ENCODE measurements at places on chromosomes 11 and 22.

DNA sequence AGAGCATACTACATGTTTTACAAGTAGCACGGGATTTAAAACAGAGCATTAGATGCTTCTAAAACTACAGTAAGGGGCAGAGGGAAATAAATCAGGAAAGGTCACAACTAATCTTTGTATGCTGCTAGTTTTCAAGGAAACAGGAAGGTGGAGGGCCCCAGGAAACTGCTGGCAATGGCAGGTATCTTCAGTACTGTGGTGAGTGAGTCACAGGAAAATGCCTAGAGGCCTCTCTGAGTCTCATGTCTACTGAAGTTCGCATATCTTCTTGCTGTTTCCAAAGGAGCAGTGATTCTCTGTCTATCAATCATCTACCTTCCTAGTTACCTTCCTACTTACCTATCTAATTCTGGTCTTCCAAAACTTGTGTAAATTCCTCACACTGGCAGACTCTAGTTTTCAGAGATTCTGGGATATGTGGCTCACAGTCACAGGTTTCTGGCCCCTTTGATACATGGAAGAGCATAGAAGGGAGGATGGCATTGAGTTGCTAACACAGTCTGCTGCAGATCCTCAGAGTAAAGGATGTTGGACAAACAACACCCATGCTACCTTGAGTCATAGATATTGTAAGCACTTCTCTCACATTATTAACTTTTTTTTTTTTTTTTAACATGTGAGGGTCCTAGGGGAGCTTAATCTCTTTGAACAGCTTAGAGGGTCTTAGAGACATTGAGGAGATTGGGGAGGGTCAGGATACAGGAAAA lies 58.8 kb upstream of the SYN3 start:
- no peak for DNase-seq

DNA sequence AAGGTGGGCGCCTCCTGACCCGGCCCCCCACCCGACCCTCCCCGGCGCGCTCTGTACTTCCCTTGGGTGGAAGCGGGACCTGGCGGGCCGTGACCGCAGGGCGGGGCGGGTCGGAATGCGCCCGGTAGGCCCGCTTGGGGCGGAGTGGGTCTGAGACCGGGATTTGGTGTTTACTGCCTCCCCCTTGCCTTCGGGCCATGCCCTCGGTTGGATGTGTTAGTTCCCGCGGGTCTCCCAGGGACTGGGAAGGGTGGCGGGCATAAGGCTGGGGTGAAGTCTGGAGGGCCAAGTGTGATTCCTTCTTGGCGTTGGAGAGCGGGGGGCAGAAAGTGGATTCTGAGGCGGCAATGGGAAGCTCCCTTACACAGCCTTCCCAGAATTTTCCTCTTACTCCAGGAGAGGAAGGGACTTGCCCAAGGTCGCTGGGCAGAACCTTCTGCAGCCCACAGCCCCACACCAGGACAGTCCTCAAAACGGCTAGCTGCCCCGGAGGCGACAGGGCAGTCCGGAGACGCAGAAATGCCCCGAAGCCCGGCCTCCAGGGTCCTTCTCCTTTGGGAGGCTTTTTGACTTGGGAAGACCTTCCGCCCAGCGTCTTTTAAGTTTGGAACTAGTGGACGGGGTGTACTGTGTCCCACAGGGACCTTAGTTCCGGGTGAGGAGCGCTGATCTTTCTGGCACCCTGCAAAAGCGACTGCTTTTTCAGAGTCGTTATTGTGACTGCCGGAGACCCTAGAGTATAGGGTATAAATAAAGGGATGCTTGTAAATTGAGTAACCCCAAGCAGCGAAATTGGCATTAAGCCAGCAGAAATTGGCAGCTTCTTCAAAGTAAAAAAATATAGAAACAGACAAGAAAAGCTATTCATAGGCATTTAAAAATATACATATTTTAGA lies 647 bp downstream of the SWAP70 start:
- DNase-seq, result peak; percentile 10

- no peak for DNase-seq
These were observed 951 bp upstream of the EHD1 start for GRCh38 chr11:64879244-64879900.

GRCh38 chr22:36977401-36977861 lies 41.8 kb downstream of the TST start:
- DNase-seq, result no peak

DNA sequence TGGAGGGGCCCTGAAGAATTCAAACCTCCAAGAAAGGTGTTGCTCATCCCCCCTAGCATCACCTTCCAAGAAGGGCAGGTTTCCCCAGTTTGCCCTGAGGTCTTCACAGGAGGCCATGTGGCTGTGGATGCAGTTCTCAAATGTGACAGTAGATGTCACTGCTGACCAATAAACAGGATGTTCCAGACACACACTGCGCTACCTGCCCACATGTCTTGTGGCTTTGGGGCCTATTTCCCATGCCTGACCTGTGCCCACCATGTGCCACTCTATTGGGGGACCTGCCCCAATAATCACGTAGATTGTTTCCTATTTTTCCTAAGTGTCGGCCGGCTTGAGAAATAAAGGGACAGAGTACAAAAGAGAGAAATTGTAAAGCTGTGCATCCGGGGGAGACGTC lies 4.5 kb downstream of the GSTT2 start:
- no peak for DNase-seq

- no peak for DNase-seq
These were observed 1.7 kb downstream of the IFITM1 start for GRCh38 chr11:315516-315994.

- DNase-seq, result no peak
These were observed 922.3 kb downstream of the BRD1 start for GRCh38 chr22:48905206-48905975.

DNA sequence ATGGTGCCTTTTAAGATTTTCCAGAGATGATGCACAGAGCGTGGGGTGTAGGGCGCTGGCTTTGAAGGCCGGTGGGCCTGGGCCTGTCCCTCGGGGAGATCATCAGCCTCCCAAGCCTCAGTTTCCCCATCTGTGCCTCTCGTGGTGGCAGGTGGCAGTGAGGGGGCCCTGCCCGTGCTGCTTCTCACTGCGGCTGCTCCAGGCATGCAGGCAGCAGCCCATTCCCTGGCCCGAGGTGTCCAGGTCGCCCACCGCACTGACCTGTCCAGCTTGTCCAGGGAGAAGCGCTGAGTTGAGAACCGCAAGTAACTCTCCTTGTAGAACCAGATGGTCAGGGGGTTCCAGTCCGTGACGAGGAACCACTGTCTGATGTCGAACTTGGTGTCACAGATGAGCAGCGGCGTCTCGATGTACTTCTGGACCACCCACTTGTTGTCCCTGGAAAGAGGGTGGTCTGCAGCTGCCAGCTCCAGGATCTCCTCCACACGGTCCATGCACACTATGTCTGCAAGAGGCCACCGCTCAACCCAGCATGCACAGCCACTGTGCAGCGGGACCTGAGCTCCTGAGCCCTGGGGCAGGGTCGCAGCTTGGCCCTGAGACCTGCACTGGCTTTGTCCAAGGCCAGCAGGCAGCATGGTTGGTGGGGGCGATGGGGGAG lies 20.5 kb upstream of the IL17REL start:
- no peak for DNase-seq

DNA sequence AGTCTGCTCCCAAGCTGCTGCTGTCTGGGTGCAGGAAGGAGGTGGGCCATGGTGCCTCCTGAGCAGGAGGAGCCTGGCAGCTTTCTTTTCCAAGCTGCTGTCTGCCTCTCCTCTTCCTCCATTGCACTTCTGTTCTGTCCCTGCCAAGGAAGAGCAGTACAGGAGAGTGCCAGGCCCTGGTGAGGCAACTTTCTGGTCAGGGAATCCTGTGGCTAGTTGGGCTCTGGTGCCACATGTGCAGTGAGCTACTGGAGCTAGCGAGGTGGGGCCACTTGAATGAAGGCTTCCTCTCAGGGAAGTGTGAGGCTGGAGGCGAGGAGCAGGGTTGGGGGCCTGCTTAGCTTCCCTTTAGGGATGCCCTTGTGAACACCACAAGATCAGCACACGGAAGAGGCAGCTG lies 90.0 kb downstream of the TSPAN18 start:
- DNase-seq, result no peak

GRCh38 chr11:114440971-114441763 lies 1.9 kb downstream of the REXO2 start:
- no peak for DNase-seq
